ENCODE measurements at places on chromosomes 7 and 10. TPM values are rescaled to one million over a fixed set of nuclear protein-coding genes. Genes with fewer than 3 reads are reported as not detected.

GRID2IP gene
- not detected for polyA plus RNA-seq

CNNM1 gene
- polyA plus RNA-seq, result 0.16 TPM

SPDYE9 gene
- polyA plus RNA-seq, result not detected

PDZD7 gene
- polyA plus RNA-seq, result 0.61 TPM

CPEB3 gene
- 0.12 TPM for polyA plus RNA-seq

All from foreskin keratinocyte (primary cell).